ENCODE measurements at places on chromosomes 3 and 15.

- DNase-seq, result no peak
Observed at GRCh38 chr3:197088370-197088769, 58.8 kb upstream of the MELTF start.

- no peak for DNase-seq
Observed at GRCh38 chr15:98923171-98923570, 84.4 kb downstream of the PGPEP1L start.

GRCh38 chr15:78004919-78005634 lies 72.4 kb downstream of the TBC1D2B start:
- no peak for DNase-seq

DNA sequence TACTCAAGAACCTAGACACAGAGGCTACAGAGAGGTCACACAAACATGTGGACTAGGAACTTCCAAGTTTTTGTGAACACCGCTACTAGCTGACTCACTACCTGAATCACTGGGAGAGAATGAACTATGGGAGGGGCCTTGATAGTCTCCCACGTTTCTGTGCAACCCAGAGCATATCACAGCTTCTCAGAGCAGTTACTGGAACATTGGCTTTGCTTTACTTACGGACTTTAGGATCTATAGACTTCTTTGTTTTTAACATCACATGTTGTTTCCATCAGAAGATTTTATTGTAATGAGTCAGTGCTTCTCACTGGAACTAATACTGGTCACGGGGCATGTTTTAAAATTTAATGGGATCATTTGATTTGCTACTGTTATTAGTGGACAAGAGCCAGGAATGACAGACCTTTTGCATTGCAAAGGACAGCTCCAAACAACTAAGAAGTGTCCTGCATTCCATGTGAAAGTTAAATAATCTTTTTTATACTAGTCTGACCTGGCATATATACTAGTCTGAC lies 35.6 kb downstream of the RTP4 start:
- DNase-seq, result no peak

- DNase-seq, result no peak
Observed at GRCh38 chr15:83769411-83769999, 115.6 kb downstream of the ADAMTSL3 start.

Measured in stimulated activated CD4-positive, alpha-beta T cell treated with anti-CD3 and anti-CD28 coated beads, Interleukin-15, amount 100 ng/mL, for 1 hour (primary cell).